ENCODE measurements at places on chromosomes 7 and 10.

DNA sequence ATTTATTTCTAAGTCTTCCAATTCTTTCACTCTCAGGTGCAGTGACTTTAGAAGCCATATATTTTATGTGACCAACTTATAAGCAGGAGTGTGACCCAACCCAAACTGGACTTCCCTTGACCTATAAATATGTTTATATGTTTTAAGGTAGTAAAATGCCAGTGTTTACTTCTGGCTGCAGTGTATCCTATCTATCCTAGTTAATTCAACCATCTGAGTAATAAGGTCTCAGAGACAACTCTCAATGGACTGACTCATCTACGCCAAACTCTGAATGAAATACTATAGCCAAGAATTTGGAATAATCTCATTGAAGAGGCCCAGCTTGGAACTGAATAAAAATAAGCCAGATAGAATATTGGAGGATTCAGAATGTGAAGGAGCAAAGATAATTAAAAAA is 544.5 kb upstream of the SORCS1 start:
- DNase-seq, result no peak

DNA sequence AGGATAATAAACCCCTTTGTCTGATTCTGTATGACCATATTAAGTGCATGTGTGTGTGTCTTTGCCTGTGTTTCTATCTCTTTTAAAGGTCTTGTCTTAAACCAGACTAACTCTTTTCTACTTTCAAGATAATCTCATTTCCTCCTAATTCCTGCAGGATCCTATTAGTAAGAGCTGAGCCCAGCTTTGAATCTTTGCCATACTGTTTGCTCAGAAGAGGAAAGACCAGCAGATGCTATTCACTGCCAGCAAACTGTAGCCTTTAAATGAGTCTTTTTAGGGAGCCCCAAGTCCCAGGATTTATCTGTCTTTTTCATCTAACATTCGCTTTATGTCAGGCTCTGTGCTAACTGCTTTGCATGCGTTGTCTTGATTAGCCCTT is 2.9 kb downstream of the GPR158 start:
- no peak for DNase-seq

DNA sequence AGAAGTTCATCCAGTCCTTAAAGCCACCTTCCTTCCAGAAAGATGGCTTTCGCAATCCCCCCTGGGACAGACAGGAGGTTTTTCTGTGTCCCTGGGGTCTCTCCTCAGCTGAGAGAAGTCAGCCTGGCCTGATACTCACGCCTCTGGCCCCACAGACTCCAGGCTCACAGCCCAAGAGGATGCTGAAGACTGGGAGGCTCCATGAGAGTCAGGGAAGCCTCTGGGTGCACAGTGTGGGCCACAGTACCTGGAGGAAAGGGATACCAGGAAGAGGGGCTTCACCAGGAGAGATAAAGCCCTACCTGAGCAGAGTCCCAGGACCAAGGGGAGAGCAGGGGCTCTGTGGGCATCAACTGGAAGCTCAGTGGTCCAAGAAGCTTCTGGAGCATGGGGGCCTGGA is 324.4 kb downstream of the GRID1 start:
- no peak for DNase-seq

DNA sequence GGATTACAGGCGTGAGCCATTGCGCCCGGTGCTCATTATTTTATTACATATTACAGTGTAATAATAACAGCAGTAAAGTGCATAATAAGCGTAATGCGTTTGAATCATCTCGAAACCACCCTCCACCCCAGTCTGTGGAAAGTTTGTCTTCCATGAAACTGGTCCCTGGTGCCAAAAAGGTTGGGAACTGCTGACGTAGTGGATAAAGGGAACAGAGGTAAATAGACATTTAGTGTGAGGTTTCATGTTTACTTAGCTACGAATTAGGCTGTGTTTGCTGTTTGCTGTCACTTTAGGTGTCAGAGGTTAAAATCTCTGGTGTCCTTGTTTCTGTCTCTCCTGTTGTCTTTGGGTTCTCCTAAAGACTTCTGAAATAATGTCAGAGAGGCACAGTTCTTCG is 60.3 kb upstream of the SLC39A12 start:
- DNase-seq, result no peak

- no peak for DNase-seq
Observed at GRCh38 chr7:121344497-121344896, 15.7 kb downstream of the WNT16 start.

GRCh38 chr10:3077940-3078630 is 10.7 kb downstream of the PFKP start:
- DNase-seq, result no peak

DNA sequence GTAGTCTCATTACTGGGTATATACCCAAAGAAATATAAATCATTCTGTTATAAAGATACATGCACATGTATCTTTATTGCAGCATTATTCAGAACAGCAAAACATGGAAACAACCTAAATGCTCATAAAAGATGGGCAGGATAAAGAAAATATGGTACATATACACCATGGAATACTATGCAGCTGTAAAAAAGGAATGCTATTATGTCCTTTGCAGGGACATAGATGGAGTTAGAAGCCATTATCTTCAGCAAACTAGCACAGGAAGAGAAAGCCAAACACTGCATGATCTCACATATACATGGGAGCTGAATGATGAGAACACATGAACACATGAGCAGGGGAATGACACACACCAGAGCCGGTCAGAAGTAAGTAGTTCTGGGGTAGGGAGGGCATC is 297.4 kb upstream of the GLI3 start:
- DNase-seq, result no peak

- no peak for DNase-seq
Observed at GRCh38 chr10:106500041-106500924, 664.2 kb downstream of the SORCS1 start.

- no peak for DNase-seq
Observed at GRCh38 chr7:108290459-108291151, 160.4 kb upstream of the LAMB4 start.

DNA sequence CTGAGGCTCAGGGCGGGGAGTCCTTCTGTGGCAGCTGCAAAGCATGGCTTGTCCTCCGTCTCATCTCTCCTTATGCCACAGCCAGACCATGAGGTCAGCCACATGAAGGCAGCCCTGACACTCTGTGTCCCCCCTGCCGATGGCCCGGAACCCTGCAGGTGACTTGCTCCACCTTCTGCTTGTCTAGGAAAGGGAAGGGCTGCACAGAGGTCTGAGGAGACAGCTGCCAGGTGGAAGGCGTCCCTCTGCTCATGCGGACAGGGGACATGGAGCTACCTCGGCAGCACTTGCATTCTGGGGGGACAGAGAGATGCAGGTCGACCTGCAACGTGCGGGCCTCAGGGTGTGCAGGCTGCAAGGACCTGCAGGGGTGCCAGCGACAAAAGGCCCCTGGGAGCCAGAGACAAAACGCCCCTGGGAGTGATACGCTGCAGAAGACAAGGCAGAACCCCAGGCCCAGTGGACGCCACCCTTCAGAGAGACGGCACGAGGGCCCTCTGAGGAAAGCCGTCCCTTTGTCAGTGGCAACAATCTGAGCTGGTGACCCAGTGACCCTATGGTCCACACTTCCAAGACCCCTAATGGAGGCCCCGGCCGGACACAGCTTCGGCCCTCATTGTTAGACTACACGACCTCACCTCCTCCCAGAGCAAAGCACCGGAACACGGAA is 205.2 kb upstream of the PPP2R2D start:
- no peak for DNase-seq

GRCh38 chr7:50304911-50305582 is 531 bp downstream of the IKZF1 start:
- no peak for DNase-seq

DNA sequence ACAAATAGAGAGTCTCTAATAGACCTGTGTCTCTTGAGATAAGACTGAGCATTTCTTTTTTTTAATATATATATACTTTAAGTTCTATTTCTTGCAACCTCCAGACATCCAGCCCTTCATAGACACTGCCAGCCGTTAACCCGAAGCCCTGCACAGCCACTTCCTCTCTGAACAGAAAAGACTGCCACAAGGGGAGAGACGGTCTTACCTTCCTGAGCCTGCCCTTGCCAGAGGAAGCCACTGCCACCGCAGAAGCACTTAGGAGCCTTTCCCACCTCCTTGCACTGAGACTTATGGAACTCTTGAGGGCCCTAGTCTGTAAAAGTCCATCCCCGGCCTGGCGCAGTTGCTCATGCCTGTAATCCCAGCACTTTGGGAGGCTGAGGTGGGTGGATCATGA is 31.8 kb upstream of the PRSS1 start:
- DNase-seq, result no peak

GRCh38 chr10:31142026-31142425 is 110.4 kb upstream of the ZNF438 start:
- DNase-seq, result no peak

- no peak for DNase-seq
Observed at GRCh38 chr7:122803323-122803722, 82.9 kb downstream of the CADPS2 start.

All from activated CD8-positive, alpha-beta memory T cell treated with anti-CD3 and anti-CD28 coated beads for 48 hours (primary cell).